Suprapubic skin (tissue), 4 donors: ENCODE measurements at places on chromosomes 4 and X.

- DNase-seq, result no peak
These were observed 60.3 kb upstream of the PPP2R3B start for GRCh38 chrX:447052-447451.

- DNase-seq, result no peak
These were observed 710.7 kb upstream of the FAM241A start for GRCh38 chr4:111434586-111434985.

DNA sequence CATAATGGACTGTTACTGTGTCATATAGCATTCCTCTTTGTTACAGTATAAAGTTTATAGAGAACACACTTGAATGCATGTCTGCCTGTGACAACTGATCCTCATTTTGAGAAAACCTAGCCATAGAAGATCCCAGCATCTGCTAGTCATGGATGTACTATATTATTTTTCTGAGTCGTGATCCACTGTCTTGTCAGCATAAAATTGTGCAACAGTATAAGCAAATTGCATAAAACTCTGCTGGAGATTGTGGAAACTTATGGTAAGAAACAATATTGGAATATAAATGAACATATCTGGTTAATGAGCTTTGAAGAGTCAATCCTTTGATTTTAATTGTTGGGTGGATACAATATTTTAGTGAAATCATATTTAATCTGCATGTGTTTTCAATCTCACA, 3.6 kb downstream of the NEIL3 start:
- DNase-seq, result no peak

GRCh38 chrX:2423282-2423681, 77.5 kb downstream of the DHRSX start:
- peak; percentile 38 for DNase-seq

GRCh38 chr4:125483278-125483677, 168.5 kb downstream of the FAT4 start:
- no peak for DNase-seq

GRCh38 chr4:160235771-160236170, 1132.9 kb downstream of the RAPGEF2 start:
- DNase-seq, result no peak
